CD4-positive, alpha-beta T cell treated with Interleukin-6 at 100 ng/mL for 8 hours (primary cell): ENCODE measurements at places on chromosomes 6 and 20.
A peak's percentile ranks its signal among the peaks of the same experiment; 100 is the strongest.

DNA sequence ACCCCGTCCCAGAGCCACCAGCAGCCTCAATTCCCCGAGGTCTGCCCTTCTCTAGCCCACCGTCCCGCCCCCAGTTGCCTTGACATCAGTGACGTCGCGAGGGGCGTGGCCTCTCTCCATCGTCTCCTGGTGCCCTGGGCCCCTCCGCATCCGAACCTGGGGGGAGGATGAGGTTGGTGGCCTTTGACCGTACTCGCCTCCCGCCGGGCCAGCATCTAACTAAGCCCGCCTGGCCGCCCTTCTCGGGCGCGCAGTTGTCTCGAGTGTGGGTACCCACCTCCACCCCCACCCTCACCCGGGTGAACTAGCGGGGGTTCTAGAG is 5.5 kb upstream of the ARMC12 start:
- peak; percentile 90 for DNase-seq

GRCh38 chr6:148735989-148736388 is 10.8 kb upstream of the UST start:
- no peak for DNase-seq

GRCh38 chr20:18857640-18858039 is 44.1 kb downstream of the SCP2D1 start:
- no peak for DNase-seq

GRCh38 chr20:56845546-56846086 is 216.5 kb downstream of the TFAP2C start:
- no peak for DNase-seq

DNA sequence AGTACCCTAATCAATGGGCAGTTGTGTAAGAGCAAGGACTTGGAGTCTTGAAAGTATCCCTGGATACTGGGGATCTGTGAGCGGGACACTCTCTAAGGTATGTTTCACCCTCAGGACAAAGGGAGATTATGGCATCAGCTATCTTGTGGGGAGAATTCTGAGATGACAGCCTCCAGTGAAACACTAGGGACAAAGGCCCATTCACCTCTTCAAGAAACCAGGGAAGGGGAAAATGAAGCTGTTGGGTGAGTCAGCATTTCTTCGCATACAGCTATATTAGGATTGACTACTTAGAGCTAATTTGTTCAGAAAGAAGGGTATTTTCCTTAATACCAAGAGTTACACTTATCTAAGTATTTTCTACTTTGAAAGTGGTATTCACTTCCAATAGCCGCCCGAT is 35.9 kb downstream of the OPN5 start:
- no peak for DNase-seq

GRCh38 chr6:15870333-15871043 is 207.7 kb upstream of the DTNBP1 start:
- DNase-seq = no peak

GRCh38 chr6:15368186-15368585 is 122.3 kb downstream of the JARID2 start:
- DNase-seq = no peak

GRCh38 chr20:8155229-8155628 is 23.2 kb downstream of the PLCB1 start:
- no peak for DNase-seq

DNA sequence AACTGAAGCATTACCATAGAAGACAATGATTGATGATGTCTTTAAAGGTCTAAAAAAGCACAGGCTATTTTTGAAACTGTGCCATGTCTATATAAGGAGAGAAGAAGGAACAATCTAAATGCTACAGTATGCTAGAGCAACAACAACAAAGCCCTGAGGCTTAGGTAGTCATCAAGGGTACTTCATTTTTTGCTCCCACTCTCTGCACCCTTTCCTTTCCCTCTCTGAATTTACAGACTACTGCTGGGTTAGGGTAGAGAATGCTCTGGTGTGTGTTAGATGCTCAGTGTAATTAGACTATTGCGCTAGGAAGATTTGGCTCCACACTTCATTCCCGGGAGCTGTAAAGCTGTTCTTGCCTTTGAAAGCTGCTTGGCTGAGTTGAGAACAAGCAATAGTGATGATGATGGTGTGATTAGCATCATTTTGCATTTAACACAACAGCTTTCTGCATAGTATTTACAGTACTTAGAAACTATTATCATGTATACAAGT is 1262.5 kb upstream of the CITED2 start:
- DNase-seq = no peak

DNA sequence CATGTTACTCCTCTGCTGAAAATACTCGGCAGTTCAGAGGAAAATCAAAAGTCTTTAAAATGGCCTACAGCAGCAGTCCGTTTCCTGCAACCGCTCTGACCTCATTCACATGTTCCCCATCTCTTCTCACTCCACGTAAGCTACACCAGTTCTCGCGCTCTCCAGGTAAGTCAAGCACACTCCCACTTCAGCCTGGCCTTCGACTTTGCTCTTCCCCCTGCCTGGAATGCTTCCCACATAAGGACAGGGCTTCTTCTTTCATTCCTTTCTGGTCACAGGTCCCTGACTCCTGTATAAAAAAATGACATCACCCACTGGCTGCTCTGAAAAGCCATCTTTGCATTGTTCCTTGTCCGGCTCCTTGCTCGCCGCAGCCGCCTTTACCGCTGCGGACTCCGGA is 42.7 kb downstream of the MGME1 start:
- no peak for DNase-seq

DNA sequence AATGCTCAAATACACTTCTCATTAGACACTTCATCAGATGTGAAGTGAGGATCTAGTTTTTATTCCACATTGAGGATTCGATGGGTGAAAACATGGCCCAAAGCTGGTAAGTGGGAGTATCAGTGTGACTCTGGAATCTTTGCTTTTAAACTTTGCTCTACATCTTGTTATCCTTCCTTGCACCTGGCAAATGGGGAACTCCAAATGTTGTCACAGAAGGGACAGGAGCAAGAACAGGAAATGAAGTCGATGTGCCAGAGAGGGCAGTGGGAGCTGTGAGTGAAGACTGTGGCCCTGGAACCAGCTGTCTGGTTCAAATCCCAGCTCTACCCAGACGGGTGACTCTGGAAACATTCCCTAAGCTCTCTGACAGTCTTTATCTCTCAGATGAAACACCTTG is 86.7 kb upstream of the AGPAT4 start:
- DNase-seq = no peak

GRCh38 chr6:158654960-158655489 is 5.2 kb downstream of the SYTL3 start:
- DNase-seq = peak; percentile 28

DNA sequence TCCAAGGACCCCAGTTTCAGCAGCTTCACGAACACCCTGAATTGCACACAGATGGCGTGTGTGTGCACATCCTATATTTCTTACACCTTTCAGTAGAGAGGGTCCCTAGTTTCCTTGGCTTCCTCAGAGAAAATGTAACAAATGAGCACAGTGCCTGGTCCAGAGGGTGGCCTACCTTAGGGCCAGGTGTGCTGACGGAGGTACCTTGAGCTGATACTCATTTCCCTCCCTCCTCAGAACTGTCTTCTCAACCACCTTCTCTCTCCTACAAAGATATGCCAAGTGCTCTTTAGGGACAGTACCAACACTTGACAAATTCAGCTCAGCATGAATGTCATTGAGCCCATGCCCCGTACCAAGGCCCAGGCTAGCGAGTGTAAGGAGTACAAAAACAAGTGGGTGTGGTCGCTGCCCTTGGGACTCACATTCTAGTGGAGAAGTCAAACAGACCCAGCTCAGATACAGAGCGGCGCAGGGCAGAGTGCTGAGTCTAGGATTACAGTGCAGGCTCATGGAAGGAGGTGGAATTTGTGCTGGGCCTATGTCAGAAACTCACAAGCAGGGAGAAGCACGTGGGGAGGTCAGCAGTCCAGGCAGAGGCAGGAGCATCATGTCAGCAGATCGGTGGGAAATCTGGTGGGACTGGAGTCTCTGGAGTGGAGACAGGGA is 9.6 kb upstream of the BPHL start:
- no peak for DNase-seq

GRCh38 chr20:1803061-1803931 is 91.9 kb upstream of the SIRPA start:
- DNase-seq = no peak

- no peak for DNase-seq
Observed at GRCh38 chr6:141598487-141598886, 534.2 kb upstream of the GJE1 start.

GRCh38 chr6:104506429-104506828 is 353.3 kb downstream of the HACE1 start:
- no peak for DNase-seq

- DNase-seq = no peak
Observed at GRCh38 chr6:118667988-118668387, 16.6 kb upstream of the CEP85L start.

- DNase-seq = no peak
Observed at GRCh38 chr20:12153628-12154027, 235.9 kb downstream of the BTBD3 start.

DNA sequence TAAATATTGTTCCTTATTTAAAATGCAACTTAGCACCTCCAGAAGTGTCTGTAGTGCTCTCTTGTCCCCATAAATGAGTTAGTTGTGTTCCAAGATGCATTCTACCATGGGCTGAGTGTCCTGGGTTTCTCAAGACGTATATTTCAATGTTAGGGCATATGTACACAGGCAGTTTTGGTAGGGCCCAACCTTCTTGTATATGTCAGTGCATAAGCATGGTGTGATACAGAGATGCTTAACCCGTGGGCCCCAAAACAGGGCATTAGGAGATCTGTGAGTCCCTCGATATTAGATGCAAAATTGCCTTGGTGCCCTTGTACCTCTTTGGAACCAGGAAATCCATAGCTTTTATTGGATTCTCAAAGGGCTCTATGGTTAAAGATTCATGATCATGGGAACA is 91.5 kb upstream of the HIVEP1 start:
- DNase-seq = no peak

DNA sequence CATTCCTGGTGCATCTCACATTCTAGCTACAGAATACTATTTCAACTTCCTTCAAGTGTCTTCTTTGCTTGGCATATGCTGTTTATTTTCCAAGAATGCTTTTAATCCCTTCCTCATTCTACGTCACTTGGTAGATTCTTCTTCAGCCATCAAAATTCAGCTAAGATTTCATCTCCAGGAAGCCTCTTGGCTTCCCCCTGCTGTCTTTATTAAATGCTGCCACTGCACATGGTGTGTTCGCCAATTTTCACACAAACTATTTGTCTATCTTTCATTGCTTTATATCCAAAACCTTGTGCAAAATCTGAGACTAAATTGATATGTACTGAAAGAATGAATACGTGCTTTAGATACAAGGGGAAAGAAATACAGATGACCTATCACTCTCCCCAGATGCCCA is 253.0 kb downstream of the RFPL4B start:
- DNase-seq = no peak

DNA sequence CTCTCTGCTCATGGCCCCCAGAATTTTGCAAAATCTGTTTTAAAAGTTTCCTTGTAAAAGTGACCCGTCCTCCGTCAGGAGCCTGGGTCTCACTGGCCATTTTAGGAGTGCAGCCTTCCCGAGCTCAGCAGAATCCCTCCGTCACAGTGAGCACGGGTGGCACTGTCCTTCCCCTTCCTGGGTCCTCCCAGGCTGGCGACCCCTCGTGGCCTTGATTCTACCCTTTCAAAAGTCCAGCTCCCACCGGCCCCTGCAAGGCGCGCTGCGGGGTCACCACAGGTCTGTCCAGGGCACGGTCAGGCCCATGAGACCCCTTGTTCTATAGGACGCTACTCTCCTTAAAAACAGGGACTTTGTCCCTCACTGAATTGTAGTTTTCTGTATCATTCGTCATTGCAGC is 112.7 kb downstream of the PSMB1 start:
- no peak for DNase-seq

DNA sequence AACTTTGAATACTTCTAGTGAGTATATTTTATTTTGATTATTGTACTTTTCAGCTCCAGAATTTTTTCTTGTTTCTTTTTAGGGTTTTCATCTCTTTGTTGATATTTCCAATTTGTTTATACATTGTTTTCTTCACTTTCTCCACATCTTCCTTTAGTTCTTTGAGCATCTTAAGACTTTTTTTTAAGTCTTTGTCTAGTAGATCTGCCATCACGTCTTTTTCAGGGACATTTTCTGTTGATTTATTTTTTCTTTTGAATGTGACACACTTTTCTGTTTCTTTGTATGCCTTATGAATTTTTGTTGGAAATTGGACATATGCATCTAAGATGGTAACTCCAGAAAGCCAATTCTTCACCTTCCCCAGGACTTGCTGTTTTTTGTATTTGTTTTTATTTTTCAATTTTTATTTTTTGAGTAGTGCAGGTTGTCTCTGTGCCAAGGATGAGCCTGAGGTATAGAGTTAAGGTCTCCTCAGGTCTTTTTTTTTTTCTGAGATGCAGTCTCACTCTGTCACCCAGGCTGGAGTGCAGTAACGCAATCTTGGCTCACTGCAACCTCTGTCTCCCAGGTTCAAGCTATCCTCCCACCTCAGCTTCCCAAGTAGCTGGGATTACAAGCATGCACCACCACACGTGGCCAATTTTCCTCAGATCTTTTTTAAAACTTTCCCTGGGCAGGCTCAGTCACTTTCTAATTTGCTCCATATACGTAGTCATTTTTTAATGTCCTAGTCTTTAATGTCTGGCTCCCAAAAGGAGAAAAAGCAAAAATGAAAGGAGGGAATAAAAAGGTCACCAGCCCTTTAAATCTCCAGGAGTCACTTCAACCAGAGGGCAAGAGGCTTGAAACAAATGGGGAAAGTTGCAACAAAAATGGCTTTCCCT is 6.7 kb upstream of the CMTR1 start:
- DNase-seq = no peak

DNA sequence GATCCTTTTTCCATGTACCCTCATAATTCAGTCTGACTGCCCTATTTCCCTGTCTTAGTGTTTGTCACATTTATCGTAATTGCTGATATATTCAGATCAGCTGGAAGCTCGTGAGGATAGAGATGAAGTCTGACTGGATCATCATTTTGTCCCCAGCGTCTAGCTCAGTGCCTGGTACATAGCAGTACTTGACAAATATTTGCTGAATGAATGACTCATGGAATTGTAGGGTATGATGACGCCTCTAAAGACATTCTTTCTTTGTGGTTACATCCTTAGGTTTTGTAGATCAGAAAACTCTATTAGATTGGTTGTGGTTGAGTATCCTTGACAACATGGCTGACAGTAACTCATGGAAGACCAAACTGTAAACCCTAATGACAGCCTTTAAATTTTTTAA is 68.9 kb downstream of the MTHFD1L start:
- DNase-seq = no peak

- DNase-seq = no peak
Observed at GRCh38 chr6:7438011-7438410, 48.4 kb downstream of the RIOK1 start.

GRCh38 chr6:168542301-168542700 is 101.3 kb downstream of the SMOC2 start:
- no peak for DNase-seq

- DNase-seq = peak; percentile 14
Observed at GRCh38 chr6:99467509-99468106, 42.5 kb upstream of the PNISR start.

GRCh38 chr6:100658486-100658885 is 193.8 kb upstream of the SIM1 start:
- DNase-seq = no peak

GRCh38 chr6:120355822-120356221 is 978.5 kb downstream of the TBC1D32 start:
- no peak for DNase-seq

GRCh38 chr6:108746836-108747575 is 101.2 kb upstream of the ARMC2 start:
- no peak for DNase-seq
